ENCODE measurements at places on chromosomes 12 and 14.

DNA sequence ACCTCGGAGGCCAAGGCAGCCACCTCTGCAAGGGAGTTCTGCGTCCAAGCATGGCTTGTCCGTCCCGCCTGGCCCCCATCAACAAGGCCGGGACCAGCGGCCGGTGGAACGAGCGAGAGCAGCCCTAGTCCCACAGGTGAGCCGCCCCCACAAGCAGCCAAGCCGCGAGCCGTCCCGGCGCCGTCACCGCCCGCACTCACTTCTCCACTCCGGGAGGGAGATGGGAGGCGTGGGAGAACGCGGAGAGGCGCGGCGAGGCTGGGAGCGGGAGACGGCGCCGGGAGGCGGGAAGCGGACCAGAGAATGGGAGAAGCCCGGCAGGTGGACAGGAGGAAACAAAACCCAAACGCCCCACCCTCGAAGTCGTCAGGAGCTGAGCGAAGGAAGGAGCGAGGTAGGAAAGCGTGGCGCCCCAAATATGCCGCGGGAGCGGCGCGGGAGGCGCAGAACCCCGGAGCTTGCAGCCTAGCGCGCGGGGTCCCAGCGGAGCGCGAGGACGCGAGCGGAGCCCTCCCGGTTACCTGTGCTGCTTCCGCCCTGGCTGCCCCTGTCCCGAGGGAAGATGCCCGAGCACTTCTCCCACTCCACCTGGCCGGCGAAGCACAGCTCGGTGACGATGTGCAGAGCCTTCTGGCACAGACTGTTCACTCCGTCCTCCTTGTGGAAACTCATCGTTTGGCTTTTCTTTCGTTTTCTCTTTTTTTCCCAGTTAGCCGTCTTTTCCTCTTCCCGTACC, 600 bp downstream of the SYT10 start:
- no peak for DNase-seq

DNA sequence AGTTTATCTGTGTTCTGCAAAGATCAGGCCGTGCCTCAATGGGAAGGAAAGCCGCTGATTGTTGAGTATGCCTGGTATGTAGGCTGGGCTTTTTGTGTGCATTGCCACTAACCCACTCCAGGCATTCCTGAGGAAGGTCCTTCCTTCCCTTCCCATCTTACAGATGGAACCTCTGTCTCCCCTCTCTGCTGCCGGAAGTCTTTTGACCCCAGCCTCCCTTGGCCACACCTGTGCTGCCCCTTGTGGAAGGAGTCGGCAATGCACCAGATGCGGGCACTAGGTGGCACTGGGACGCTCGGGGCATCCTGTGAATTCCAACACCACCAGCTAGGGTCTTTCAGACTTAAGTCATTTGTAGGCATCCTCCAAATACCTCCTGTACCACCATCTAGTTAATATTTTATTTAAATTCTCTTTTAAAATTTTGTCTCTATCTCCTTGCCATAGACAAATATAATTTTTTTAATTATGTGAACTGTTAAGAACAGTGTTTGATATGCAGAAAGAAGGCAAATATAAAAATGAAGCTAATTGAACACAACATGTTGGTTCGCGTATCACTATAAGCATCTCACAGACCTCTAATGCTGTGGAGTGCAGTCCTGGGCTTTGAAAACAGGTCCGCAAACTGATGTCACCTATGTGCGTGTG, 99.6 kb downstream of the RIN3 start:
- DNase-seq, result no peak

- DNase-seq, result no peak
Measured at GRCh38 chr14:94355191-94355794, 32.2 kb upstream of the SERPINA6 start.

DNA sequence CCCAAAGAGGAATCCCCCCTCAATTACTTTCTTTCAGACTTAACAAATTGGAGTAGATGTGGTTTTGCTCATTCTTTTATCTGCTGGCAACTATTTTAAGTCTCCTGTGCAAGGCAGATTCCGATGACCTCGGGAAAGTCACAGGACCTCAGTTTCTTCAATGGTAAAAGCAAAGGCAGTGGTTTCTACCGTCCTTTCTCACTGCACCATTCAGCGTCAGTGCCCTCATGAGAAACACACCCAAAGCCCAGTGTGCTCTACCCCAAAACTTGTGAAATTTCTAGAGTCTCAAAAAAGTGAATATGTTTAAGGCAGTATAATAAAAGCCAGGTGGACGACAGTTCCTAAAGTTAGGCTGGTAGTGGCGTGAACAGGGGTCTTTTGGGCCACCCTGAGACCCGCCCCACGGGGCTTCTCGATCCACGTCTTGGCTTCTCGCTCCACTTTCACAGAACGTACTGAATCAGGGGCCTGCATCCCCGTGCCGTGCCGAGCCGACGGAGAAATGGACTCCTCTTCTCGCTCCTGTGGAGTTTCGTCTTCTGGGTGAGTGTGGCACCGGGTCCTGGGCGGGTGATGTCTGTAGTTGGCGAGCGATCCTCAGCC, 1.3 kb upstream of the ARHGAP5 start:
- no peak for DNase-seq

DNA sequence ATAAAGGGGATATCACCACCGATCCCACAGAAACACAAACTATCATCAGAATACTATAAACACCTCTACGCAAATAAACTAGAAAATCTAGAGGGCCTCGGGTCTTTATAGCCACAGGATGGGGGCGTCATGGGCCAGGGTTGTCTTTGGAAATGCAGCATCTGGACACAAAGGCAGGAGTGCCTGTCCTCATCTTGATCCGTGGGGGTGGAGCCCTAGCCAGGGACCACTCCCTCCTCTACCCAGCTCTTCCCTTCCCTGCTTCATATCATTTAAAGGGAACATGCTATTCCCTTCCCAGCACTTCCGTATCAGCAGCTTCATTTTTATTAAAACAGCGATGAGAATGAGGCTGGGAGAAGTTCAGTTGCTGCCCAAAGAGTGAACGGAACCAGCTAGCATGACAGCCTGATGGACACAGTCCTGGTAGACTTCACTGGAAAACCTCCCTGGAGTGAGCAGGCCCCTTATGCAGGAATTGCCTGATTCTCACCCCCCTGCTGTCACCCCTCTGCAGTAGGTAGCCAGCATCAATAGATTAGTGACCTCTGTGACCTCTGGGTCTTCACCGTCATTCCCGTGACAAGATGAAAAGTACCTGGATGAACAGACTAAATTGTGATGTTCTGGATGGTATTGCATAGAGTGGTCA, 251.4 kb upstream of the RGS6 start:
- DNase-seq, result no peak

GRCh38 chr14:59208224-59208814, 19.9 kb downstream of the DAAM1 start:
- no peak for DNase-seq

GRCh38 chr12:105916760-105917039, 222.1 kb downstream of the NUAK1 start:
- no peak for DNase-seq
